ENCODE measurements at places on chromosomes 11 and 22. TPM values are rescaled to one million over a fixed set of nuclear protein-coding genes. Genes with fewer than 3 reads are reported as not detected.

KRTAP5-8 gene
- 0.36 TPM for total RNA-seq

PATE1 gene
- total RNA-seq = not detected

MAJIN gene
- not detected for total RNA-seq

DNA sequence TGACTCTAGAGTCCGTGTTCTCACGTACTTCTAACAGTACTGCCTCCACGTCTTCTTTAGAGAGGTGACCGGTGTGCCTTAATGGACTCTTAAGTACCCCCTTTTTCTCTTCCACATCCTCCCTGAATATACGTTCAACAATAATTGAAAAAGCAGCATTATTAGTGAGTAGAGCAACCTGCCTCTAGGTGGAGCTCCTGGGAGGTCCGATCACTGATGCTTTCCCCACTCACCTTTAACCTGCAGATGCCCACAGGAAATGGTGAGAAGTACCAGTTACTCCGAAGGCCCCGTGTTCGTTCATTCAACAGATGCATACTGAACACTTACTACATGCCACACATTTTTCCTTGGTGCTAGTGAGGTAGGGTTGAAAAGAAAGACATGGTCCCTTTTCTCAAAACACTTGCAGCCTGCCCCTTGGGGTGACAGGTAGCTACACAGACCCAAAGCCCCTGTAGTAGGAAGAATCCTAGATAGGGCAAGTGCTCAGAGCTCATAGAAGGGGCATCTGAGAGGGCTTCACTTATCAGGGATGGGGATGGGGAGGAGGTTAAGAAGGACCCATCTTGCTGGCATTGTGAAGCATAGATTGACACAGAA is 72.7 kb downstream of the FEZ1 start:
- peaks cover 29% of the 10 kb centered on the region for H3K27me3 ChIP-seq
- H3K4me3 ChIP-seq = no peak overlapping the region
- no peaks in the 10 kb centered on the region for H3K4me1 ChIP-seq

DNA sequence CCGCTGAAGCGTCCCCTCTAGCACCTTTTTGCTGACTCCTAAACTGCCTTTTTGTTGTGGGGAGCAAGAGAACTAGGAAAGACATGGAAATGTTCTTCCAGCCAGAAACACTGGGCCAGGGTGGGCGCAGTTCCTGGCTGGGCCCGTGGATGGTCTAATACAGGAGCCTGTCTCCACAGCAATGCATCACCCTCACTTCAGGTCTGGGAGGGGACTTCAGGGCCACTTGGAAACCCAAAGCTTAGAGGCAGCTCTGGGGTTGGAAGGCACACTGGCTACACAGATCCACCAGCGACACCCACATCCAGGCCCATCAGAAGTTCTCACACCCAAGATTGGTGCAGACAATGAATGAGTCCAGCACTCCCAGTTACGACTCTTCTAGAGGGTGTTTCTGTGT is 120.3 kb downstream of the ETS1 start:
- H3K36me3 ChIP-seq = peaks cover 50% of the 10 kb centered on the region
- no peaks in the 10 kb centered on the region for H3K27me3 ChIP-seq

GRCh38 chr11:19597876-19598275 is 114.8 kb upstream of the NAV2 start:
- no peaks in the 10 kb centered on the region for H3K27me3 ChIP-seq
- H3K36me3 ChIP-seq = no peaks in the 10 kb centered on the region
- H3K4me3 ChIP-seq = no peak overlapping the region

DNA sequence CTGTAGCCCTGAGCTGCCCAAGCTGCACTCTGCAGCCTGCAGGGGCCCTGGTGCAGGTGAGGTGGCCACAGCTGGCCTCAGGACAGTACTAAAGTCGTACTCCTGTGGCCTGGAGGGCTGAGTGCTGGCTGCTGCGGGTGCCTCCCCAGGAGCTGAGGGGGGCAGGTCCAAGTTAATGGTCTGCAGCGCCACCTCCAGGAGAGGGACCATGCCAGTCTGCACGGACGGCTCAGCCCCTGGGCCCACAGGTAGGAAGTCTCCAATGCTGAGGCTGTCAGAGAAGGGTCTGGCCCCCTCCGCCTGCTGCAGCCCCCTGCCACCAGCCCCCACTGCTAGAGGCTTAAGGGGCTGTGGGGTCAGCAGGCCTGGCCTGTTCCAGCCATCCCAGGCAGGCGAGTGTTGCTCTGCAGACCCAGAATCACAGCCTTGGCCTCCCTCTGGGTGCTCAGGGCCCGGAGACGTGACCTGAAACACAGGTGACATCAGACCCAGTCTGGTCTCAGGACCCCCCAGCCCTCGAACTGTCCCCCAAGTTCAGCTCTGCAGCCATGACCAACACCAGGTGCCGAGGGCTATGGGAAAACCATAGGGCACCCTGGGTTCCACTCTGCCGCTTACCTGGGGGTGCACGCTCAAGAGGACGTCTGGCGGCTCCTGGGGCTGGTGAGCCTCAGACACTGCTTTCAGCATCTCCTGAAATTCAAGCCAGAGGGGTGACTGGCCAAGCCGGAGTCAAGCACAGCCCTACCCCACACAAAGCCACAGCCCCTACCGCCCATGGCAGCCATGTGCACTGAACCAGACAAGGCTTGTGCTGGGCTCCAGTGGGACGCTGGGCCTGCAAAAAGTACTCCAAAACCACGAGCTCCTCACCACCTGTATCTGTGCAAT is 20.8 kb downstream of the SELENOO start:
- peak; percentile 85 for DNase-seq
- H3K4me1 ChIP-seq = no peaks in the 10 kb centered on the region
- H3K36me3 ChIP-seq = peaks cover 59% of the 10 kb centered on the region

DNA sequence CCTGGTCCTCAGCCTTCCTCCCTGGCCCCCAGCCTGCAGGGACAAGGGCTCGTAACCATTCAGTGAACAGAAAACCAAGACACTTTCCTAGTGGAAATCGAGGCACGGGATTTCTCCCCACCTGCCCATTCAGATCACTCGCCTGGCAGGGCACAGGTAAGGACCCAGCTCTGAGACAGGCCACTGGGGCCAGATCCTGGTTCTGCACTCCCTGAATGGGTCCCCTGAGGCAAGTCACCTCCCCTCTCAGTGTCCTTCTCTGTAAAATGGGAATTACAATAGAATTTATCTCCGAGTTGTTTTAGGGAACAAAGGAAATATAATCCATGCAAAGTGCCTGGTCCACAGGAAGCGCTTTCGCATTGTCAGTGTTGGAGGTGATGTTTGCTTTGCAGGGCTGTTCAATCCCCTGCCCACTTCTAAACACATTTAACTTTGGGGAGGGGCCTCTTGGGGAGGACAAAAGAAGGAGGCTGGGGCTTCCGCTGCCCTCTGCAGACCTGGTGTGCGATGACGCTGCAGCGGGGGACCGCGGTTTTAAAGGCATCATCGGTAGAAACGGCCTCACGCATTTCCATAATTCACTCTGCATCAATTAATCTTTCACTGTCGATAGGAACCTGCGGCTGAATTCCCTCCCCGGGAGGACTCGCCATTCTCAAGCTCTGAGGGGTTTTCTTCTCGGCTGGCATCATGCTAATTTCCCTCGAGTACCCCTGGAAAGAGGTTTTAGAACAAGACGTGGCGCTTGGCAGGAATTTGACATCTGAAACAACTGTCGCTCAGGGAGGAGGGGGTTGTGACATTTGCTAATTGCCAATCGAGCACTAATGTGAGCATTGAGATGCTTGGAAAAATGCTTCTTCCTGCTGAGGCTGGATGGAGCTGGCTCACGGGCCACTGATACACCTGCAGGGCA is 70.4 kb upstream of the FGF3 start:
- H3K4me3 ChIP-seq = no peak overlapping the region
- H3K27ac ChIP-seq = no peak overlapping the region
- H3K4me1 ChIP-seq = no peaks in the 10 kb centered on the region

- no peaks in the 10 kb centered on the region for H3K4me1 ChIP-seq
- DNase-seq = no peak
- H3K36me3 ChIP-seq = no peaks in the 10 kb centered on the region
Observed at GRCh38 chr11:80293293-80293692, 852.5 kb upstream of the TENM4 start.
